ENCODE measurements at places on chromosomes 2 and 18. TPM values are rescaled to one million over a fixed set of nuclear protein-coding genes. Genes with fewer than 3 reads are reported as not detected.

Gene AQP12B
- 0.19 TPM for polyA plus RNA-seq

Gene FAM124B
- polyA plus RNA-seq: 0.29 TPM

Gene REEP1
- 12.1 TPM for polyA plus RNA-seq

Gene METTL8
- polyA plus RNA-seq: 3.7 TPM

Gene SLC4A5
- 0.37 TPM for polyA plus RNA-seq

Gene ANKRD12
- polyA plus RNA-seq: 1.3 TPM

Gene TGFA
- polyA plus RNA-seq: 5.3 TPM

Gene ACMSD
- not detected for polyA plus RNA-seq

Gene OTOS
- polyA plus RNA-seq: 3.5 TPM

Gene IL1R2
- 0.31 TPM for polyA plus RNA-seq

Gene TEX44
- polyA plus RNA-seq: not detected

Gene REG1A
- not detected for polyA plus RNA-seq

Gene ZSWIM2
- polyA plus RNA-seq: not detected
